ENCODE measurements at places on chromosomes 4 and X. TPM values are rescaled to one million over a fixed set of nuclear protein-coding genes. Genes with fewer than 3 reads are reported as not detected.

Gene PITX2
- total RNA-seq = not detected

Gene SERTM2
- total RNA-seq = 2.0 TPM

Gene CFI
- total RNA-seq = 4.3 TPM

Gene TCEAL6
- 2.0 TPM for total RNA-seq

Gene GAGE12F
- not detected for total RNA-seq

Gene DCAF4L1
- 0.14 TPM for total RNA-seq

Gene NAP1L3
- total RNA-seq = 8.6 TPM

Data from sigmoid colon (tissue), 7 donors.